ENCODE measurements at places on chromosomes 1 and 21. TPM values are rescaled to one million over a fixed set of nuclear protein-coding genes. Genes with fewer than 3 reads are reported as not detected.
A peak's percentile ranks its signal among the peaks of the same experiment; 100 is the strongest.

DNA sequence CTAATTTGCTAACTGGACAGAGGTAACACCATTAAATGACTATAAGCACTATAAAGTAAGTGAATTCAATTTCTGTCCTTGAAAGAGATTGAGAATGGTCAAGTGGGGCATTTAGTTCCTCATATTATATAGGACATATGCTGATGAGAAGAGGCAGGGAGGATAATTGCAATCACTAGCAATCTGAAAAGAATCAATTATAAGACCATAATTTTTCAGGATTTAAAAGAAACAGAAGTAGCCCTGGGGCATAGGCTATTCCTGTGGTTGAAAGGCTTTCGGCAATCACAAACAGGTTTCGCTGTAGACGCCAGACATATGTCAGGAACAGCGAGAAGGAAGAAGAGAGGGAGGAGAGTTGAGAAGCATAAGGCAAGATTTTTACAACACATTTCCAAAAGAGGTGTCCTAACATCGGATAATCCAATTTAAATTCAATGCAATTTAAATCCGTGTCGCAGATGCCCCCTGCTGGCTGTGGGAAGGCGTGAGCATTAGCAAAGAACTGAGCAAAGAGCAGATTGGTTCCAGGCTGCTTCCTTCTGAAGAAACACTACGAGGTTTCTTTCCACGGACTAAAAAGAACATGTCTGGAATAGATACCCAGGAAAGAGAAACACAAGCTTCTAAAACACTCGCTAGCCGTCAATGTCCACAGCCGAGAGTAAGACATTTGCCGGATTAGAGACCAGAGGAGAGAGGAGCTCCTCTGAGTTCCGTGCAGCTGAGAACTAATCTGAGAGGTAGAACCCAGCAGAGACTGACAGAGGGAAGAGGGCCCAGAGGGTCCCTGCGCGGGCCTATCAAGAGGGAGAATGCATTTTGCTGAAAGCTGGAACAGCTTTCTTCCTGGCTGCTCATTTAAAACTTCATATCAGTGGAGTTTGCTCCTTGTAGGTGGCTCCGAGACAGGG lies 27.9 kb downstream of the RGS5 start:
- DNase-seq, result peak; percentile 21

GLIS1 gene
- 0.63 TPM for total RNA-seq

DNA sequence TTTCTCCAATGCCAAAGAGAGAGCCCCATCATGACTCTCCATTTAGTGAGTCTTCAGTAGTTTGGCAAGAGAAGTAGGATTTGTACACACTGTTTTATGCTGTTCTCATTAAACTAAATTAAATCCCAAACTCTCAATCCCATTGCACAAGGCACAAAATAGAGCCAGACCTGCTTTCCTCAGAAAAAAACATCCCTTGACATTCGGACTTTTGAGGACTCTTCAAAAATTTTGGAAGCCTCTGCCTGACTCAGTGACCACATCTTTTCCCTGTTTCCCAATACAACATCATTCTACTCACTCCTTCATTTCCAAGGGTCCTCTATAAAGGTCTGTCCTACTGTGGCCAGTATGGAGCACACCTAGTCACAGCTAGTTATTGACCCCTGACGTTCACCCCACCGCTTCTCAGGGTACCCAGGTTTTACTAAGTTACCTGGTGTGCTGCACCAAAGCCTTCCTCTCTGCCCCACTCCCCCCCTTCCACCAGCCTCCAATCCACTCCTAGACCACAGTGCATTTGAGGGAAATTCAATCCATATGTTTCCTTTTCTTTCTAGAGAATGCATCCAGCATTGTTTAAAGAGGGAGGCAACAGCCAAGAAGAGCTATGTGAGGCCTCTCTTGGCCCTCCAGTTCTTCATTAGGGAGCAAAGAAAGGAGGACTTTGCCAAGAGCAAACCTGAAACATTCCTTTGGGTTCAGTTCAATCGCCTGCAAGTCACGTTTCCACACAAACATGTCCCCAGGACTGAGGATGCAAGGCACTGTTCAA lies 428.7 kb downstream of the PLPP3 start:
- DNase-seq, result no peak

EVA1C gene
- 0.54 TPM for total RNA-seq

- DNase-seq, result no peak
Measured at GRCh38 chr21:32717851-32718316, 9.9 kb downstream of the SYNJ1 start.

CACYBP gene
- 68.7 TPM for total RNA-seq

Measured in kidney epithelial cell (primary cell).